ENCODE measurements at places on chromosomes 13 and 19.

DNA sequence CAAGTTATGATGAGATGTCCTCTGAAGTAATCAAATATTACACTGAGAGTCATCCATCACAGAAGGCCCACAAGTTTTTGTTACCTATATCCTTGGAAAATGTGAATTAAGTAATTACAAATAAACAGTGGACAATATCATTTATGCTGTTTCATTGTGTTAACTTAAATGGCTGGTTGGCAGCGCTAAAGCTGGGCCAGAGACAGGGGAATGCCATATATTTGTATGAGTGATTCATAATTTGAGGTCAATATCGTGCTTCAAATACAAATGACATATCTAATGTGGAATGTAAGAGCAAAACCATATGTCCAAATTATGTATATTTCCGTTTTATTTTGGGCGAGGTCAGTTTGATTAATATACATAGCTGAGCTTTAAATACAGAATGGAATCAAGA is 1556.2 kb downstream of the SLITRK5 start:
- no peak for DNase-seq

- DNase-seq, result no peak
These were observed 39.4 kb upstream of the DGKH start for GRCh38 chr13:42009057-42009456.

DNA sequence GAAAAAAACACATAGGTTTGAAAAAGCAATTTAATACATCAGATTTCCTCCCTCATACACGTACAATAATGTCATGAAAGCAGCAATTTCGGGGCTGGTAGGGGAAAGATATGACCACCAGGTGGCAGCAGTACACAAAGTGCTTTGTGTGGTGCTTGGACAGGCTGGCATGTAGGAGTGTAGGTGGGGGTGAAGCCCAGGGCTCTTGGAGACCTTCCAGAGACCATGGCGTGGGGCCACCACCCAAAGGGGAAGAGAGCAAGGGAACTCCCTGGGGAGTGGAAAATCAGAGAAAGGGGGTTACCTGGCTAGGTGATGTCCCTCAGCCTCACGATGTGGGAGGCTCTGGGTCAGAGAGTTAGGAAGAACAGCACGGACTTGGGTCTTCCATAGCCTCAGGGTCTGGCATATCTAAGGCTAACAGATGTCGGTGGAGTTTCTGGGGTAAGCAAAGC is 11.8 kb upstream of the CCNA1 start:
- peak; percentile 50 for DNase-seq

DNA sequence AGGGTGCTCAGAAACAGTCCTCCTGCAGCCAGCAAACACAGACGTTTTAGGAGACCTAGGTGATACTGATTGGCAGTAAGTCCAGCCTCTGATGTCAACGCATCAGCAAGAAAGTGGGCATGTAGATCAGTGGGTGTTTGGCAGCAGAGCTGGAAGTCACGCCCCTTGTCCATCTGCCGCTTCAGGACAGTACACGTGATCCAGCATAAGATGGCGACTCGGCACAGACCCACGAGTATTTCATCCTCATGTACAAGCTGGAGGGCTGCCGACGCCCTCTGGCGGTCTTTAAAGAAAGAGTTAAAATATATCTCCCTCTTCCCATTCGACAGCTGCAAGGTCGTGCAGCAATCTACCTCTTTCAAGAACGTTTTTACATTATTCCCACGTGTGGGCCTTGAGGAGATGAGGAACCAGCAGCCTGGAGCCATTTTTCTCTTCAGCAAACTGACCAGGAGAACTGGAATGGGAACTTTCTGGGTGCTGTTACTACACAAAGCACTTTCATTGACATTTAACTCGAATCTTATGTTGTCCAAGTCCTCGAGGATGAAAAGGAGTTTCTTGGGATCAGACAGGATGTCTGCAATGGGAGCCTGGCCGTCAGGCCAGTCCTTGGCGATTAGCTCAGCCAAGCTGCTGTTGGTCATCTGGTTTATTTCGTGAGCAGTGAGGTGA is 22.3 kb downstream of the NLRP11 start:
- peak; percentile 10 for DNase-seq

DNA sequence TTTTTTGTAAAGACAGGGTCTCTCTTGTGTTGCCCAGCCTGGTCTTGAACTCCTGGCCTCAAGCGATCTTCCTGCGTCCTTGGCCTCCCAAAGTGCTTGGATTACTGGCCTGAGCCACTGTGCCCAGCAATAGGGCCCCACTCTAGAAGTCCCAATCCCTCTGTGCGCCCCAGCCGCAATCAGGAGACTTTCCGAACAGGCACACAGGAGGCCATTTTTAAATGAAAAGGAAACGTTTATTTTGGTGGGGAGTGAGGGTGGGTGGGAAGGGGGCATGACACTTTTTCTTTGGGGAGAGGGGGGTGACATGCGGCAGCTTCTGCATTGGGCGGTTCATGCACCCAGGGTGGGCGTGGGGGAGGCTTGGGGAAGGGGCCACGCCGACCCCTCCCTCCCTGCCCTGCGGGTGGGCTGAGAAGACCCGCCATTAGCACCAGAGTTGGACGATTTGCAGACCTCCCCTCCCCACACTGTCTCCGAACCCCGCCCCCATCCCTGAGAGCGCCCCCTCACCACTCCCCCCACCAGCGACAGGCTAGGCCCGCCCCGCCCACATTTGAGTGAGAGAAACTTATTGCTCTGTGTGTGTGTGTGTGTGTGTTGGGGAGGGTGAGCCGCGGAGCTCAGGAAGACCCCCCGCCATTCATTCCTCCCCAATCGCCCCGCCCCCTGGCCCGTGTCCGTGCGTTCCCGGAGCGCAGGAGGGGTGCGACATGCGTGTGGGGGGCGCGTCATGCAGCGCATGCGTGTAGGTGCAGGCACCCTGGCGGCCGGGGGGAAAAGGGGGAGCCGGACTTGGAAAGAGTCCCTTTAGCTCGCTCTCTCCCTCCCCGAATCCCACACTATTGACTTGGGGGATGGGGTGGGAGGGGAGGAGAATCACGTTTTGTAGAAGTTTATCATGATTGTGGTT is 17.2 kb downstream of the KCNC3 start:
- DNase-seq, result peak; percentile 32

DNA sequence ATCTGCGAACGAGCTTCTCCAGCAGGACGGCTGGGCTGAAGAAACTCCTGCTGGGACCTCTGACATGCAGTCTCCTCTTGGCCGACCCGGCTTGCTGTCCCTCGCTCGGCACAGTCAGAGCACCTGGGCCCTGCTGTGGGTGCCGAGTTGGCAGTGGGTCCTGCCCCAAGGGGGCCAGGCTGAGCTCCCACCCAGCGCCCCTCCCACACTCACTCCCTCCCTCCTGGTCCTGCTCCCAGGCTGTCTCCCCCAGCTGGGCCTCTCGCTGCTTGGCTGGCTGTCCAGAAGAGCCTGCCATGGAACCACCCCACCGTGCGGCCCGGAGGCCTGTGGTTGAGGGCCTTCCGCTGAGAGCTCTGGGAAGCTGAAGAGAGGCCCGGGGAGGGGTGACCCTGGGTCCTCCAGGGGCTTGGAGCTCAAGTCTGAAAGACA is 6.0 kb downstream of the AKT2 start:
- DNase-seq, result no peak
